ENCODE measurements at places on chromosomes 13 and 19. TPM values are rescaled to one million over a fixed set of nuclear protein-coding genes. Genes with fewer than 3 reads are reported as not detected.

DNA sequence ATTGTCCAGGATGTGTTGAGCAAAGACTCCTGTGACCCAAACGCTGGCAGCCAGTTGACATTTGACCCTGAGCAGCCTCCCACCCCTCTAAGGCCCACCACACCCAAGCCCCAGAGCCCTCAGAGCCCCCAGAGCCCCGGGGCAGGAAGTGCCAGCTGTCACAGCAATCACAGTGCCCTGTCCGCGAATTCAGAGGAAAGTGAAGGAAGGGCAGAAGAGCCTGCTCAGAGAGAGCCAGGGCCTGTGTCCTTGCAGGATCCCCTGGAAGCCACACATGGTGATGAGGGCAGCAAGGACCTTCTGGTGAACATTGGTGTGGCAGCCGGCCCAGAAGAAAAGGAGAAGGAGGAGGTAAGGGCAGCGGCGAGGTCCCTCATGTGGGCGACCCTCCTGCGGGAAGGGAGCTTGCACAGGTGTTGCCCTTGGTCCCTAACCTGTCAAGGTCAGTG, 63.7 kb downstream of the SPATA13 start:
- no peak overlapping the region for H3K4me3 ChIP-seq
- no peaks in the 10 kb centered on the region for H3K27me3 ChIP-seq
- H3K36me3 ChIP-seq = no peaks in the 10 kb centered on the region
- no peak for DNase-seq
- no peak overlapping the region for H3K27ac ChIP-seq

The YIPF2 gene
- 25.9 TPM for total RNA-seq

DNA sequence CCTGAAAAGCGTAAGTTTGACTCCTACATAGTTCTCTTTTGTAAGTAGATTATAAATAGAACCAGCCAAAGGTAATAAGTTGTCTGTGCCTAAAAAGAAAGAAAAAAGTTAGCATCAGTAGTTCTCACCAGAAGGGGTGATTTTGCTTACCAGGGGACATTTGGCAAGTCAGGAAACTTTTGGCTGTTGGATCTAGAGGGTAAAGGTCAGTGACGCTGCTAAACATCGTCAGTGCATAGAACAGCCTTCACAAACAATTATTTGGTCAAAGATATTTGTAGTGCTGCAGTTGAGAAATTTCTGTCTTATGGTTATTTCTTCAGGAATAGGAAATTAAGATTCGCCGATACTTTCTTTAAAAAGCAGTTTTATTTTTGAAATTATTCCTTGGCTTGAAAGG, 2.0 kb downstream of the USPL1 start:
- H3K4me3 ChIP-seq = peak overlapping the region; percentile 18
- no peaks in the 10 kb centered on the region for H3K27me3 ChIP-seq
- peaks cover 13% of the 10 kb centered on the region for H3K36me3 ChIP-seq
- no peak overlapping the region for H3K27ac ChIP-seq
- H3K4me1 ChIP-seq = peaks cover 40% of the 10 kb centered on the region
- no peak for DNase-seq

The MATK gene
- total RNA-seq = 1.7 TPM

GRCh38 chr19:4044990-4045465, 21.7 kb downstream of the ZBTB7A start:
- no peak for DNase-seq
- no peaks in the 10 kb centered on the region for H3K36me3 ChIP-seq
- no peak overlapping the region for H3K4me3 ChIP-seq
- peaks cover 12% of the 10 kb centered on the region for H3K4me1 ChIP-seq
- H3K27me3 ChIP-seq = no peaks in the 10 kb centered on the region

The CD70 gene
- not detected for total RNA-seq

The RASGRP4 gene
- 0.67 TPM for total RNA-seq

- H3K4me3 ChIP-seq = no peak overlapping the region
- no peaks in the 10 kb centered on the region for H3K36me3 ChIP-seq
- no peaks in the 10 kb centered on the region for H3K27me3 ChIP-seq
- no peak for DNase-seq
- H3K4me1 ChIP-seq = peaks cover 20% of the 10 kb centered on the region
These were observed 34.8 kb upstream of the C1QTNF9 start for GRCh38 chr13:24274452-24275021.

- H3K4me1 ChIP-seq = no peaks in the 10 kb centered on the region
- peaks cover 3% of the 10 kb centered on the region for H3K27me3 ChIP-seq
- no peak for DNase-seq
- no peak overlapping the region for H3K4me3 ChIP-seq
- no peak overlapping the region for H3K27ac ChIP-seq
These were observed 29.5 kb downstream of the UNC13A start for GRCh38 chr19:17658666-17659065.

The COQ8B gene
- 14.9 TPM for total RNA-seq

The TEX29 gene
- total RNA-seq = not detected

DNA sequence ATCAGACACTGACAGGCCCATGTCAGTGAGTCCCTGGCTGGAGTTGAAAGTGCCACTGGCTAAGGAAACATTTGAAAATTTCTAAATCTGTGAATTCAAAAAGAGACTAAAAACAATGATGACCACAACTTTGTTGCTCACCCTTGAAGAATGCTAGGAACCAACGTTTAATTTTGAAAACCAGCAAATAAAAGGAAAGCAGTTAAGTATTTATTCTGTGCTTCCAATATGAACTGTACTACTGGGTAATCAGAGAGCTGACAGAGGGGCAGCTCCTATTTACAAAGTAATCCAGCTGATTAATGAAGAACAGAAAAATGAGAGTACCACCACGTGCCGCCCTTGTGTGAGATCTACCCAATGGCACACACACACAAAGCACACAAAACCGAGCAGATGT, 44.7 kb upstream of the LATS2 start:
- H3K4me3 ChIP-seq = no peak overlapping the region
- no peaks in the 10 kb centered on the region for H3K27me3 ChIP-seq
- H3K36me3 ChIP-seq = no peaks in the 10 kb centered on the region
- no peak for DNase-seq
- no peak overlapping the region for H3K27ac ChIP-seq
- H3K4me1 ChIP-seq = no peaks in the 10 kb centered on the region

- DNase-seq = no peak
- H3K27ac ChIP-seq = no peak overlapping the region
- no peaks in the 10 kb centered on the region for H3K4me1 ChIP-seq
- no peaks in the 10 kb centered on the region for H3K27me3 ChIP-seq
- H3K36me3 ChIP-seq = no peaks in the 10 kb centered on the region
- no peak overlapping the region for H3K4me3 ChIP-seq
These were observed 506.2 kb downstream of the GPC5 start for GRCh38 chr13:91904597-91904996.

DNA sequence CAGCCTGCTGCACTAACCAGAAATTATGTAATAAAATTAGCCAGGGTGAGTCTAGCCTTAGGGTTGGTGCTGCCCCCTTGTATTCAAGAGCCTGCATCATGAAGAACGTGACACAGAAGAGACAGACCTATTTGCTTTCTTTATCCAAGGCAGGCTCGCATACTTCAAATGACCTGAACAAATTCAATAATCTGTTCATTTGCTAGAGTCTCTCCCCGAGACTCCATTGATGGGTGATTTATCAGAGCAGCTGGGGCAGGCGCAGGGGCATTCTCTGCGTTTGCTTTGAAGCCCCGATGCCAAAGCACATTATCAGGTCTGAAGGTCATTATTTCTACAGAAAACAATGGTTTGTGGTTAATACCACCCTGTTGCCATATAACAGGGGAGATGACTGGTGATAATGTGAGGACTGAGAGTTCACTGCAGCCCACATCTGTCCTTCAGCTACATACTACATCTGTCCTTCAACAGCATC, 520.3 kb downstream of the DIAPH3 start:
- no peaks in the 10 kb centered on the region for H3K4me1 ChIP-seq
- no peaks in the 10 kb centered on the region for H3K36me3 ChIP-seq
- DNase-seq = no peak
- H3K27ac ChIP-seq = no peak overlapping the region
- no peaks in the 10 kb centered on the region for H3K27me3 ChIP-seq
- no peak overlapping the region for H3K4me3 ChIP-seq

The AMER2 gene
- total RNA-seq = 0.10 TPM

GRCh38 chr19:18499055-18499775, 22.7 kb downstream of the ELL start:
- H3K27me3 ChIP-seq = no peaks in the 10 kb centered on the region
- peaks cover 98% of the 10 kb centered on the region for H3K4me1 ChIP-seq
- H3K4me3 ChIP-seq = no peak overlapping the region
- DNase-seq = no peak

The KIR3DL2 gene
- not detected for total RNA-seq

- no peaks in the 10 kb centered on the region for H3K27me3 ChIP-seq
- no peak overlapping the region for H3K4me3 ChIP-seq
- H3K4me1 ChIP-seq = no peaks in the 10 kb centered on the region
These were observed 145.6 kb upstream of the KLHL1 start for GRCh38 chr13:70253834-70254233.

- H3K27me3 ChIP-seq = no peaks in the 10 kb centered on the region
- H3K4me3 ChIP-seq = no peak overlapping the region
- DNase-seq = no peak
- H3K4me1 ChIP-seq = no peaks in the 10 kb centered on the region
These were observed 23.2 kb upstream of the GPC5 start for GRCh38 chr13:91375116-91375729.

DNA sequence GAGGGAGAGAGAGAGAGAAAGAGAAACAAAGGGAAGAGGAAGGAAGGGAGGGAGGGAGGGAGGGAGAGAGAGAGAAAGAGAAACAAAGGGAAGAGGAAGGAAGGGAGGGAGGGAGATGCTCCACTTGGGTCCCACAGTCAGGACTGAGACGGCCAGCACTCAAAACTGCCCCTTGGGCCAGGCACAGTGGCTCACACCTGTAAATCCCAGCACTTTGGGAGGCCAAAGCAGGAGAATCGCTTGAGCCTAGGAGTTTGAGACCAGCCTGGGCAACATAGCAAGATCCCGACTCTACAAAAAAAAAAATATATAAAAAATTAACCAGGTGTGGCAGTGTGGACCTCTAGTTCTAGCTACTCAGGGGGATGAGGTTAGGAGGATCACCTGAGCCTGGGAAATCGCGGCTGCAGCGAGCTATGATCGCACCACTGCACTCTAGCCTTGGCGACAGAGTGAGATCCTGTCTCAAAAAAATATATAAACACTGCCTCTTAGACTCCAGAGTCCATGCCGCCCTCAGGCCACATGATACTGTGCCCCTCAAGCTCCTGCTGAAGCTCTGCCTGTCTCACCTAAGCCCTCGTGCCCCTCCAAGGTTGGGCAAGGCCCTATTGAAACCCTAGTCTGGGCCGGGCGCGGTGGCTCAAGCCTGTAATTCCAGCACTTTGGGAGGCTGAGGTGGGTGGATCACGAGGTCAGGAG, 8.4 kb downstream of the ARRDC2 start:
- H3K27me3 ChIP-seq = no peaks in the 10 kb centered on the region
- peaks cover 81% of the 10 kb centered on the region for H3K4me1 ChIP-seq
- peak; percentile 72 for DNase-seq
- H3K36me3 ChIP-seq = peaks cover 44% of the 10 kb centered on the region
- no peak overlapping the region for H3K4me3 ChIP-seq
- peak overlapping the region; percentile 100 for H3K27ac ChIP-seq

DNA sequence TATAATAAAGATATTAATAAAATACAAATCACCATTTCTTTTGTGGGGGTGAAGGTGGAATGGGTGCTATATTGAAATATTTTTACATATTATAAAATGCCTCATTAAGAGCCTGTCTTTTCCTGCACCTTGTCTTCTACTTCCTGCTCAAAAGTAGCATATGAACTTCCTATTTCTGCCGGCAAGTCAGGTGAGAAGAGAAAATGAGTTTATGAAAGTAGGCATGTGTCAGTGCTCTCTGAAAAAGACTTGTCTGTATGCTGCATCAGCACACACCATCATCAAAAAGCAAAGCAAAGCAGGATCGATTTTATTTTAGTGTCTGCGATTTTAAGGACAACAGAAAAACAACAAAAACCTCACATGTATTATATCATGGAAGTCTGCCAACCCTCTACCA, 114.2 kb downstream of the RAP2A start:
- no peaks in the 10 kb centered on the region for H3K27me3 ChIP-seq
- no peak overlapping the region for H3K4me3 ChIP-seq
- no peak for DNase-seq
- H3K4me1 ChIP-seq = no peaks in the 10 kb centered on the region

DNA sequence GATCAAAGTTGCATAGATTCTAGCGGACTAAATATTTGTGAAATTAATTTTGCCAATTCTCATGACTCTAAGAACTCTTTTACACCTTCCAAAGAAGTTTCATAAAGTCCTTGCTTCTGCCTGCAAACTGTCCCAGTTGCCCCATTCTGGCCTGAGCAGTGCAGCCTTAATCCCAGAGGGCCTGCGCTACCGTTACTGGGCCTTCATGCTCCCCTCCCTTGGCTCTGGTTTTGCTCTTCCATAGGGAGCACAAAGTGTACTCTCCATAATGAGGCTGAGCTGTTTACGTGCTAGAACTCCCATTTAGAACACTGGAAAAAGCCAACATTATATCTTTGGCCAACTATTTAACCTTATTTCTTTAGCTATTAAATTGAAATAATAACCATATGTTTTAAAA, 2.1 kb downstream of the MTIF3 start:
- H3K27ac ChIP-seq = peak overlapping the region; percentile 92
- peak; percentile 41 for DNase-seq
- no peaks in the 10 kb centered on the region for H3K36me3 ChIP-seq
- H3K4me1 ChIP-seq = peaks cover 47% of the 10 kb centered on the region

The EBI3 gene
- not detected for total RNA-seq

The LSR gene
- 5.4 TPM for total RNA-seq

The RDH8 gene
- not detected for total RNA-seq

Measured in gastrocnemius medialis (tissue), 4 donors.